Hematopoietic multipotent progenitor cell treated with erythropoietin and hydrocortisone succinate and interleukin-3 and kit ligand, for 17 days (in vitro differentiated cells): ENCODE measurements at places on chromosomes 11 and 22.
A peak's percentile ranks its signal among the peaks of the same experiment; 100 is the strongest.

DNA sequence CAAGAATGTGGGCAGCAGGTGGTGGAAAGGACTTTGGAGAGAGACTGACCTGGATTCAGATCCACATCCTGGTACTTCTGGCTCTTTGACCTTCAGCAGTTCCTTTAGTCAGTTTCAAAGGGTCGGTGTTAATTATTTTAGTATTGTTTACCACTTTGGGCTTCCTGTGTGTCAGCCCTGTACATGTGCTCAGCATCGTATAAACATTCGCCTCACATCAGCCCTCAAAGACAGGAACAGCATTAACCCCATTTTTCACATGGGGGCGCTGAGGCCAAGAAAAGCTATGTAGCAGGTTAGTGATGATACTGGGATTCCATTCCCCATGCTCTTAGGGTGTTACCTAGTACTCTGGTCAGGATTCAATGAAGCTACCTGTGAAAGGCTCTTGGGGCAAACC is 72.1 kb upstream of the YWHAH start:
- peak; percentile 73 for DNase-seq

- no peak for DNase-seq
Measured at GRCh38 chr11:117045196-117045595, 53.0 kb downstream of the SIK3 start.

DNA sequence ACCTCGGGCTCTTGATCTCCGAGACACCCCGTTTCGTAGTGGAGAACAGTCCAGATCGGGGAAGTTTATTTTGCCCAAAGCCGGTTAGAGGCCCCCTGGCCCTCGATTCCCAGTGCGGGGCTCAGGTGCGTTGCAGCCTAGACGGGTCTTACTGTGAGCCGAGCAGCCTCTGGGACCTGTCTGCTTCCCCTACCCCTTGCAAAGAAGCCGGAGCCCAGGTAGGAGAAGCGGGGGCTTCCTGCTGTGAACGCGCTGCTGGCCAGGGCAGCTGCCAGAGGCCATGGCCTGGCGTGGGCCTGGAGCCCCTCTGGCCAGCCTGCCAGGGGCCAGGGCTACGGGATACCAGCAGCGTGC is 621 bp downstream of the TSPO start:
- no peak for DNase-seq

- no peak for DNase-seq
Measured at GRCh38 chr22:16932577-16932976, 75.4 kb downstream of the GAB4 start.

DNA sequence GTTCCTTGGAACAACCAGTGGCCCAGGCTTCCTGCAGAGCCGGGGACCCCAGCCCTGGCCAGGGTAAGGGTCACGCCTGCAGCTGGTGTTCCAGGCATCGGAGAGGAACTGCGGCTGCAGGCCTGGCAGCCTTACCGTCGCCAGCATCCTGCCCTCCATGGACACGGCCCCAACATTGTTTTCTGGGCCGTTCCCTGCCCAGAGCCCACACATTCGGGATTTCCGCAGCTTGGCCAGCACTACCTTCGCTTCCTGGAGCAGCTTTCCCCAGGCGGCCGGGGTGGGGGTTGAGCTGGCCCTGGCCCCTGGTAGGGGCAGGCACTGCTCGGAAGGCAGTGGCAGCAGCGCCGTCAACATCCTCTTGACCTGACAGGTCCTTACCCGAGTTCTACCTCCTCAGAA is 17.7 kb downstream of the TXN2 start:
- DNase-seq = no peak

- DNase-seq = no peak
Measured at GRCh38 chr11:112320668-112321067, 60.0 kb upstream of the PLET1 start.

DNA sequence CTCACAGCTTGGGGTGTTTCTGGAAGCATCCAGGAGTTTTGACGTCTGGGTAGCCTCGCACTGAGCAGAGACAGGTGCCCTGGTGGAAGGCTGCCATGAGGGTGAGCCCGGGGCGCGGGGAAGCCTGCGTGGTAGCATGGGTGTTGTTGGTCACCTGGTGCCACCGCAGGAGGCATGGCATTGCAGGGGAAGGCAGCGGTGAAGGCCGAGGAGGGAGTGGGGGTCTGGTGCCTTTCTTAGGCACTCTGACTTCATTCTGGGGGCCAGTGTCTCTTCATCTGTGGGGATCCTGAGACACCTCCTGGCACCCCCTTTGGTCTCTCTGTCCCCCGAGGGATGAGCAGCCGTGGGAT is 271.2 kb downstream of the TBC1D22A start:
- no peak for DNase-seq

DNA sequence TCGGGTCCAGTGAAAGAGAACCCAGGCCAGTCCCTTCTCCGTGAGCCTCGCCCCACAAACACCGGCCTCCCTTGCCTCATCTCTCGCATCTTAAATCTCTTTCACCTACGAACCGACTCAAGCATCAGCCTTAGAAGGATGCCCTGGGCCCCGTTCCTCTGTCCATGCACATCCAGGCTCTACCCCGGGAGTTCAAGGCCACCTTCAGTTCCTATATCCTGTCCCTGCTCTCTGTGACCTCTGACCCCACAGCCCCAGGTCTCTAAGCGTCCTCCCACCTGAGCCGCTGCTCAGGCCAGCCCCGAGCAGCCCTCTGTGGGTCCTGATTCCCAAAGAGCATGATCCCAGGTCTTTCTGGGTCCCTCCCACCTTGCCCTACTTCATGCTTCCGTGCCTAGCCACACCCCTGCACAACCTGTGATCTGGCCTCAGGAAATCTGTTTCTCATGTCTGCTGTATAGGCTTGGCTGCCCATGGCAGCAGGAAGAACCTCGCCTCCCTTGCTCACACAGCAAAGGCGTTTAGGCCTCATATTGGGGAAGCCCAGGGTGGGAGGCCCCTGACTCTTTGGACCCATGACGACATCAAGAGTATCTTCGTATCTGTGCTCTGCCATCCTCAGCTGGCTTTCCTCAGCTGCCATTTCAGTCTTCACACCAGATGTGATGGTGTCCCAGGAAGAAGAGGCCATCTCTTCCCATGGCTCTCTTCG is 77.5 kb upstream of the SEPTIN5 start:
- no peak for DNase-seq

DNA sequence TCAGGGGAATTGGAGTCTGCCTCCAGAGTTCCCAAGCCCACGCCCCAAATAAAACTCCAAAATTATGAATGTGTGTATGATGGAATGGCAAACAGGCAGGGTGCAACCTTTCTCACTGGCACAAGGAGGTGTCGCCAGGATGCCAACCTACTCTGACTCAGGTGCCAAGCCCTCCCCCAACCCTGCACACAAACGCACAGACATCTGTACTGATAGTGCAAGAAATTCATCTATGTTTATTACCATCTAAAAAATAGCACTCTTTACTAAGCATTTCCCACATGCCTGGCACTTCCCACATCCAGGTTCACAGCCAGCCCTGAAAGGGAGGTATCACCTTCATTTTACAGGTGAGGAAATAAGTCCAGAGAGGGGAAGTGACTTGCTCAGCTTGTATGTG is 1.2 kb downstream of the PLA2G3 start:
- no peak for DNase-seq

DNA sequence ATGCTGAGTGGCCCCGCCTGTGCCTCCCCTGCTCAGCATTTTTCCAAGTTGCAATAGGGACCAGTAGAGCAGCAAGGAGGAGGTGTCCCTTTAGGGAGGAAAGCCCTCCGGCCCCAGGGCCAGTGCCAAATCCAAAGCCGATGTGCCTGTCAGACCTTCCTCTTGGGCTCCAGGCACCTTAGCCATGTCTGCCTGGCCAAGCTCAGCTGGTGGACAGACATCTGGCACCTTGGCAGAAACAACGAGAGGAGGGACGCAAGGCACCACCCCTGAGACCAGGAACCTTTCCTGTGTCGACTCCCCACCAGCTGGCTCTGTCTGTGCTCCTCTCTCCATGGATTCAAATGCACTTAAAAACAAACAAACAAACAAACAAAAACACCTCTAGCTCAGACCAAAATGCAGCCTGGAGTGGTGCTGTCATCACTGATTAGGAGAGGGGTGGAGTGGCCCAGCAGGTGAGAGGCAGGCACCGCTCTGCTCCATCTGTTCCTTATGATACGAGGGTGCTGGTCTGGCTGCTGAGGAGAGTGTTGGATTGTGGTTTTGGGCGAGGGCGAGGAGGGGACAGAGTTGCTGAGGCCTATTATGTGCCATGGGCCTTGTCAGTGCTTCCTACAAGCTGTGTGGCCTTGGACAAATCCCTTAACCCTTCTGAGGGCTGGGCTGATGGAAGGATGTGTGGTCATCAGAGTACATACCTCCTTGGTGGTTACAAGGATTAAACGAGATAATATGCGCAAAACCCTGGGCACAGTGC is 46.2 kb downstream of the TP53I11 start:
- peak; percentile 67 for DNase-seq

DNA sequence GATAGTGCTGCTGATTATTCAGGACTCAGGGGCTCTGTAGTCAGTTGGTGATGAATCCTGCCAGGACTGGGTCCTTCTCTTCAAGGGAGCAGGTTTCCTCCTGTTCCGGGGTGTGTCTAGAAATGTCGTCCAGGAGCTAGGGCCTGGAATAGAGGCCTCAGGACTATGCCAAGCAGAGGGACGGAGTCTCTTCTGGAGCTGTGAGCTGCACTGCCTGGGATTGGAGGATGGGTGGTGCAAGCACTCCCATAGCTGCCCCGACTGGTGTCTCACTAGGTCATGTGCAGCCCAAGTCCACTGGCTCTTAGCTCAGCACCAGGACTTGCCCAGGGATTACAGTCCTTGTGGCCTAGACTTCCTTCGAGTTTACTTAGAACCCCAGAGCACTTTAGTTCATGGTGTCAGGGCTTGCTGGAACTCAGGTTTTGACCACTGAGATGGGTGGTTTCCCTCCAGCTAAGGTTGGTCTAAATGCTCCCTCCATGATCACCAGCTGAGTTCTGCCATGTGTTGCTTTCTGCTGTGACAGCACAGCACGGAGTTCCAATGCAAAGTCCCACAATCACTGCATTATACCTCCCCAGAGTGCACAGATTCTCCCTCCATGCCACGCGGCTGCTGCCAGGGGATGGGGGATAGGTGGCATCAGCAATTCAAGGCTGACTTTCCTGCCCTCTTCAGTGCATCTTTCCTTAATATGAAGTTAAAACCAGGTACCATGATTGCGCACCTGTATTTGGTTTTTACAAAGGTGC is 42.6 kb upstream of the SHANK2 start:
- no peak for DNase-seq

- DNase-seq = no peak
Measured at GRCh38 chr11:37280200-37280599, 682.2 kb upstream of the RAG2 start.

GRCh38 chr11:73201249-73201648 is 16.8 kb upstream of the P2RY2 start:
- no peak for DNase-seq

DNA sequence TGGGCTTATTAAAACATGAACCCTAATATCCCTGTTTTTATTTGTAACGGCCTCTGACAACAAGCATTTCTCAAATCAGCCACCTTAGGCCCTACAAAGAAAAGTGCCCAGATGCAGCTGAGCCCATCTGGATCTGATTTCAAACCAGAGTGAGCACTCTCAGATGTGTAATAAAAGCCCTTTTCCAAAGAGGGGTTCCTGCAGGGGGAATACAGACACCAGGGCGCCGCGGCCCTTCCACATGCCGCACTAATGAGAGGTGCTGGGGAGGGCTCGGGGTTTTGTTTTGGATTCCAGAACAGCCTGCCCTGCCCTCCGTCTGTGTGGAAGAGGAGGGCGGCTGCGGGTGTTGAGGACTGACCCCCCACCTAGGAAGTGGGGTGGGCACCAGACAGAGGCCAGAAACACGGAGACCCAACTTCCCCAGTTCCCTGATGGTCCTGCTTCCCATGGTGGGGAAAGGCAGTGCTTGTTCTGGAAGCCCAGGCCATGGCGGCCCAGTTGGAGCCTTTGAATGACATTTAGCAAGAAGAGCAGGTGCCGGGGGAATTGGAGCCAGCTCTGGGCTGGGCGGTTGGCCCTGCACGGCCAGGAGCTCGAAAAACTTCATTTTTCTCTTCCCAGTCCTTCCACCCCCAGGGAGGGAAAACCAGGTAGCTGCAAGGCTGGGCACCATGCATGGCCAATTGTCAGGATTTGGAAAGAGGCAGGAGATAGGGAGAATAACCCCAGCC is 63.7 kb downstream of the MACROD1 start:
- DNase-seq = no peak

- no peak for DNase-seq
Measured at GRCh38 chr11:64037027-64037634, 1.4 kb downstream of the FLRT1 start.

GRCh38 chr22:37641561-37641949 is 2.1 kb downstream of the SH3BP1 start:
- DNase-seq = no peak

GRCh38 chr11:72305891-72306585 is 62.1 kb upstream of the PHOX2A start:
- DNase-seq = no peak

- no peak for DNase-seq
Measured at GRCh38 chr11:23563591-23563990, 703.3 kb upstream of the CCDC179 start.

- no peak for DNase-seq
Measured at GRCh38 chr22:22936915-22937656, 49.5 kb downstream of the IGLL5 start.

- no peak for DNase-seq
Measured at GRCh38 chr22:32164075-32164860, 5.2 kb upstream of the C22orf42 start.

- no peak for DNase-seq
Measured at GRCh38 chr11:65334696-65335295, 1.1 kb downstream of the DPF2 start.

DNA sequence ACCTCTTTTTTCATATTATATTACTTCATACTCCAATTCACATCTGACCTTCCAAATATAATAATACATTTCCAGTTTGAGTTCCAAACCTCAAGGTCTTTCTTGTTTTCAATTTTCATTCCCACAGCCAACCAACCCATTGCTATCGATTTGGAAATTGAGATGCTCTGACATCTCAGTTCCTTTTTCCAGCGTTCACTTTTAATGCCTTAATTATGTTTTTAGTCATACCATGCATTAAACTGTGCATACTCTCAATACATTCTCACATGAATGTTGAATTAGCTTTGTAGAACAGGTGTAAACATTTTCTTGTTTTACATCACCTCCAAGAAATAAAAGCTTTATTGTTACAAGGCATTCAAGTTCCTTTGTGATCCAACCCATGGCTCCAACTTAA is 294.2 kb upstream of the ANO3 start:
- no peak for DNase-seq

- no peak for DNase-seq
Measured at GRCh38 chr11:6695377-6695776, 12.2 kb upstream of the MRPL17 start.

GRCh38 chr11:47797633-47798032 is 30.5 kb upstream of the FNBP4 start:
- DNase-seq = no peak

GRCh38 chr22:33404723-33405122 is 346.5 kb upstream of the SYN3 start:
- no peak for DNase-seq

GRCh38 chr11:75477614-75477935 is 44.6 kb upstream of the KLHL35 start:
- no peak for DNase-seq

GRCh38 chr11:35173011-35173511 is 34.1 kb downstream of the CD44 start:
- no peak for DNase-seq

- no peak for DNase-seq
Measured at GRCh38 chr11:16832193-16832539, 93.7 kb downstream of the C11orf58 start.

GRCh38 chr22:38748487-38749136 is 7.2 kb downstream of the SUN2 start:
- no peak for DNase-seq
